DMS53 (cell line): ENCODE measurements at places on chromosomes 3 and 15.

GRCh38 chr3:184570035-184570434, 8.4 kb downstream of the EPHB3 start:
- DNase-seq, result no peak

DNA sequence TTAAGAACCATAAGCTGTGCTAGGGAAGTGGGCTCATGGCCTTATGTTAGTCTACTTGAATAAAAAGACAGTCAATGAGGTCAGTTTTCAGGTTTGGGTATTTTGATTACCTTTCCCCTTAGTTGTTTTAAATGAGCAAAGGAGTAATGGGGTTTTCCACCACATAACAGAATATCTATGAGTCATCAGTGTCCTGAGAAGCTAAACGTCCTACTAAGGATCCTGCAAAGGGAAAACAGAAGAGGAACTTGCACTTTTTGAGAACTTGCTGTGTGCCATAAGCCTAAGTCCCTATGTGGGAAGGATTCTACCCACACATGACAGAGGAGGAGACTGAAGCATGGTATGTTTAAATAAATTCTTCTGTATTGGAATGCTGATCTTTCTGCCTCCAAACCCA, 292.8 kb upstream of the TMC3 start:
- DNase-seq, result no peak

DNA sequence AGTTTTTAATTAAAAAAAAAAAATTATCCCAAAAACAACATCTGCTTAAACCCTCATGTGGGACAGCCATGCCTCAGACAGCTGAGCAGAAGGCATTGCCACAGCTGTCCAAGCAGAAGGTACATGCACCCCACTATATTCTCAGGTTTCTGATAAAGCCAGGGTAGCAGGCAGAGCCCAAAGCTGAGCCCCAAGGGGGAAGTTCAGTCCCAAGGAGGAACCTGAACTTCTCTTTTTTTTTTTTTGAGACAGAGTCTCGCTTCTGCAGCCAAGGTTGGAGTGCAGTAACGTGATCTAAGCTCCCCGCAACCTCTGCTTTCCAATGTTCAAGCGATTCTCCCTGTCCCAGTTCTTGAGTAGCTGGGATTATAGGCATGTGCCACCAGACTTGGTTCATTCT, 33.2 kb downstream of the MKRN2 start:
- no peak for DNase-seq

DNA sequence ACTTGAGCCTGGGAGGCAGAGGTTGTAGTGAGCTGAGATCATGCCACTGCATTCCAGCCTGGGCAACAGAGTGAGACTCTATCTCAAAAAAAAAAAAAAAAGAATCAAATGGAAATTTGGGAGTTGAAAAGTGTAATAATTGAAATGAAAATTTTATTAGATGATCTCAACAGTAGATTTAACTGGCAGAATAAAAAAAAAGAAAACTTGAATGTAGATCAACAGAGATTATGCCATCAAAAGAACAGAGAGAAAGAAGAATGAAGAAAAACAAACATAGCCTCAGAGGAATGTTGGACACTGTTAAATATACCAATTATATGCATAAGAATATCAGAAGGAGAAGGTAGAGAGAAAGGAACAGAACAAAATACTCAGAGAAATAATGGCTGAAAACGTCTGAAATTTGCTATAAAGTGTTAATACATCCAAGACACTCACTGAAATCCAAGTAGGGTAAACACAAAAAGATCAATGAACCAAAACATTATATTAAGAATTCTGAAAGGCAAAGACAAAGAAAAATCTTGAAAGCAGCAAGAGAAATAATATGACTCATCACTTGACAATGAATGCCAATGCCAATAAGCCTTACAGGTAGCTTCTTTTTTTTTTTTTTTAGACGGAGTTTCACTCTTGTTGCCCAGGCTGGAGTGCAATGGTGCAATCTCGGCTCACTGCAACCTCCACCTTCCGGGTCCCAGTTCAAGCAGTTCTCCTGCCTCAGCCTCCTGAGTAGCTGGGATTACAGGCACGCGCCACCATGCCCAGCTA, 14.6 kb upstream of the ELP6 start:
- DNase-seq, result peak; percentile 36

DNA sequence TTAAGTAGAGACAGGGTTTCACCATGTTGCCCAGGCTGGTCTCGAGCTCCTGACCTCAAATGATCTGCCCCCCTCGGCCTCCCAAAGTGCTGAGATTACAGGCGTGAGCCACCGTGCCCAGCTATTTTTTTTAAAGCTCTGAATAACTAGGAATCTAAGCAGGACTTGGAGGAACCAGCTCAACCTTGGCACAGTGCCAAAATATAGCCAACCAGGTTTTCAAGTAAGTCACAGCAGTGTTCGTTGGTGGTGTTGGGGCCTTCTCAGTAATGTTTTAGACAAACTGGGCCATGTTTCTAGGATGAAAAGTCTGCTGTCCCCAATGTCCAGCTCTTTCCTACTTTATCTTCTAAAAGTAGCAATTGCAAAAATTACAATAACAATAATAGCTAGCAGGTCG, 6.4 kb upstream of the ADAM10 start:
- peak; percentile 26 for DNase-seq
